ENCODE measurements at places on chromosomes 16 and 17.

DNA sequence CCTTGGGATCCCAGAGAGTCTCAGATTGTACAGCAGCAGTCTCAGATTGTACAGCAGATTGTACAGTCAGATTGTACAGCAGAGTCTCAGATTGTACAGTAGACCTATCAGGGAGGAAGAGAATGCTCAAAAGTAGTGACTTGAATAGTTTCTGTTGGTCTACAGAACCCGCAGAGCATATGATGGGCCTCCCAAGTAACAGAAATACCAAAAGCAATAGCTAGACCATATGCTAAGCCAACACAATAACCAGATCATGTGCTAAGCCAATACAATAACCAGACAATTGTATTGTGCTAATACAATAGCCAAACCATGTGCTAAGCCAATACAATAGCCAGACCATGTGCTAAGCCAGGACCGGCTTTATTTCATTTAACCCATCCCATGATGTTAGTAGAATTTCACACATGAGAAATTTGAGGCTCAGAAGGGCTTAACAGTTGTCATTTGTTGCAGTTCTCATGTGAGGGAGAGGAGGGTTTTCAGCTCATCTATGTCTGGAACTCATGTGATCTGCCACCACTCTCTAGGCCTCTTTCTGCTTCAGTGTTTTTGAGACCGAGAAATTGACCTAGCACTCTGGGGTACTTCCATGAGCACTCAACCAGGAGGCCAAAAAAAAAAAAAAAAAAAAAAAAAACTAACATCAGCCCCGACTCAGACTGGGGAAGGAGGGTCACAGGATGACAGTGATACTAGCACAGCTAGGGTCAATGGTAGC lies 144.0 kb downstream of the SOX9 start:
- DNase-seq = no peak

DNA sequence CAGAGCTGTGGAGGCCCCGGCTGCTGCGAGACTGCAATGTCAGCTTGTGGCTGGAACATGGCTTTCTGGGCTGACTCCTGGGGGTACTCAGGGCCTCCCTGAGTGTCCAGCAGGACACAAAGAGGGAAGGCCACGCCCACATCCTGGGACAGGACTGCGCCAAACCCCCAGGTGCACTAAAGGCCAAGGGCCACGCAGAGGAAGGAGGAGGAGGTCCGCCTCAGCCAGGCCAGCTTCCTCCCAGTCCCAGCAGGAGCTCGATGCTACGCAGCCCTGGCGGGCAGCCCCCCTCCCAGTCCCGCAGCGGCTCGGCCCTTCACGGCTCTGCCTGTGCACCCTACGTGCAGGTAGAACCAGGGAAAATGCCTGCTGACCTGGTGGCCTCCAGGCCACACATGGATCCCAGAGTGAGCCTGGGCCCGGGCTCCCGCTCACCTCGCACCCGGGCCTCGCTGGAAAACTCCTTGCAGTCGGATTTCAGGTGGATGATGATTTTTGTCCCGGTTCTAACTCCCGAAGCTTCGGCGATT lies 21.2 kb downstream of the DNASE1 start:
- no peak for DNase-seq

- peak; percentile 55 for DNase-seq
These were observed 34.9 kb upstream of the ZNF469 start for GRCh38 chr16:88347656-88348376.

- no peak for DNase-seq
These were observed 14.8 kb upstream of the ADCY7 start for GRCh38 chr16:50251375-50252081.

DNA sequence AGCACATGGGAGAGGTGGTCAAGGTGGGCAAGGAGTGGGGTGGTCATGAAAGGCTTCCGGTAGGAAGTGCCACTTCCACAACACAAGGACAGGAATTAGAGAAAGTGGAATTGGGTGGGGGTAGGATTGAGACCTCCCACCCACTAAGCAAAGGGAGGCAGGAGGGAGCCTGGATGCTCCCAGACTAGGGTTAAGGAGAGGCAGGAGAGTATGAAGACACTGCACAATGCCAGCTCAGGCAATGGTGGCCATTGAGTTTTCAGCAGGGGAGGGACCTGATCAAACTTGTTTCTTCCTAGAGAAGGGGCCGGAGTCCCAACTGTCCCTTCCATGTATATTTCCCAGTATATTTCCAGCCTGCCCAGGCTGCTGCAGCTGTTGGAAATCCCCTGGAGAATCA lies 3.1 kb upstream of the RAB11FIP4 start:
- DNase-seq = no peak

GRCh38 chr16:69329369-69330285 lies 761 bp downstream of the PDF start:
- DNase-seq = peak; percentile 54

Measured in GM12892 (cell line).